Effector memory CD4-positive, alpha-beta T cell (primary cell): ENCODE measurements at places on chromosomes 4 and X.

GRCh38 chrX:133606990-133607389, 191.7 kb upstream of the GPC4 start:
- H3K27me3 ChIP-seq: no peaks in the 10 kb centered on the region
- H3K4me1 ChIP-seq: no peaks in the 10 kb centered on the region
- DNase-seq: no peak
- no peak overlapping the region for H3K4me3 ChIP-seq
- no peaks in the 10 kb centered on the region for H3K36me3 ChIP-seq

- H3K27me3 ChIP-seq: no peaks in the 10 kb centered on the region
- H3K4me1 ChIP-seq: no peaks in the 10 kb centered on the region
- no peaks in the 10 kb centered on the region for H3K36me3 ChIP-seq
- no peak for DNase-seq
- H3K27ac ChIP-seq: no peak overlapping the region
- no peak overlapping the region for H3K4me3 ChIP-seq
Observed at GRCh38 chrX:45324941-45325340, 124.3 kb upstream of the DIPK2B start.

- H3K36me3 ChIP-seq: no peaks in the 10 kb centered on the region
- no peak overlapping the region for H3K4me3 ChIP-seq
- no peak for DNase-seq
- peaks cover 8% of the 10 kb centered on the region for H3K27me3 ChIP-seq
- H3K27ac ChIP-seq: no peak overlapping the region
Observed at GRCh38 chr4:144646523-144647094, 653 bp downstream of the HHIP start.

GRCh38 chr4:25535278-25535677, 120.4 kb upstream of the SLC34A2 start:
- DNase-seq: no peak
- no peak overlapping the region for H3K4me3 ChIP-seq
- no peaks in the 10 kb centered on the region for H3K36me3 ChIP-seq
- no peaks in the 10 kb centered on the region for H3K27me3 ChIP-seq
- H3K27ac ChIP-seq: no peak overlapping the region
- H3K4me1 ChIP-seq: no peaks in the 10 kb centered on the region

DNA sequence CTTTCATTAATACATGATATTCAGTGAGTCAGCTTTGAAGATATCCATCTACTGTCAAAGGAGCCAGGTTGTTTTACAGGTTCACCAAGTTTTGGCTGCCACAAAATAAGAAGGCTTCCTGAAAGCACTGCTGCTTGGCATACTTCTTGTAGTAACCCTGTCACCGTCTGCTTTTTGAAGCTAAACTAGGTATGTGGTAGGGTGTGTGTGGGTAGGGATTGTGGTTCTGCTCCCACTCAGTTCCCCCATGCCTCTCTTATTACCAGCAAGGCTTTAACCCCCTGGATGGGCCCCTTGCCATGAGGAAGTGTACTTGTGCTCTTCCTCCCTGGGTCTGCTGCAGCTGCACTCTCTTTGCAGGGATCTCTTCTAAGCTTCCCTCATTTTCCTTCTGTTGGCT, 191.2 kb downstream of the BANK1 start:
- H3K4me3 ChIP-seq: no peak overlapping the region
- no peak overlapping the region for H3K27ac ChIP-seq
- H3K36me3 ChIP-seq: no peaks in the 10 kb centered on the region
- H3K4me1 ChIP-seq: no peaks in the 10 kb centered on the region

DNA sequence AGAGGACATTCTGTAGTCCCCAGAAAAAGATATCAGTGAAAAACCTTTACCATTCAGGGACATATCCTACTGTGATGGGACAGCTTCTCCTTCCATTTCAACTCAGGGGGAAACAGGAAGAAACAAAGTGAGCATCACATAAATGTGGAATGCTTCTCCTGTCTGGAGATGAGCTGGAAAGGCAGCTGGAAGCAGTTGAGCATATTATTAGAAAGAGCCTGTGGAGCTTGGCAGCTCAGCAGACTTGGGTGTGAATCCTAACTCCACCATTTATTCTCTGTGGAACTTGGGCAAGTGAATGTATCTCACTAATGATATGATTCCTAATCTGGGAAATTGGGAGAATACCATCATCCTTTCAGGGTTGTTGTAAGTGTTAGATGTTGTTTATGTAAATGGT, 232.1 kb upstream of the F9 start:
- H3K27me3 ChIP-seq: no peaks in the 10 kb centered on the region
- DNase-seq: no peak
- H3K27ac ChIP-seq: no peak overlapping the region
